D341Med (cell line): ENCODE measurements at places on chromosomes 11 and 22.

DNA sequence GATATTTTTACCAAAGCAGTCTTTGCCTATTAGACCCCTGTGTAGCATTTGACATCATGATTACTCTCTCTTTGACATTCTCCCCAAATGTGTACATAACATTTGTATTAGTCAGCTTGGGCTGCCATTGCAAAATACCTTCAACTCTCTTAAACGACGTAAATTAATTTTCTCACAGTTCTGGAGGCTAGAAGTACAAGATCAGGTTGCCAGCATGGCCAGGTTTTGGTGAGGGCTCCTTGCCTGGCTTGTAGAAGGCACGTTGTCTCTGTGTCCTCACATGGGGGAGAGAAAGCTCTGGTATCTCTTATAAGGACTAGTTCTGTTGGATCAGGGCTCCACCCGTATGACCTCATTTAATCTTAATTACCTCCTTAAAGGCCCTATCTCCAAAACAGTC, 12.3 kb upstream of the DLAT start:
- DNase-seq, result no peak

GRCh38 chr22:50308986-50309600, 1.6 kb upstream of the PLXNB2 start:
- DNase-seq, result no peak

DNA sequence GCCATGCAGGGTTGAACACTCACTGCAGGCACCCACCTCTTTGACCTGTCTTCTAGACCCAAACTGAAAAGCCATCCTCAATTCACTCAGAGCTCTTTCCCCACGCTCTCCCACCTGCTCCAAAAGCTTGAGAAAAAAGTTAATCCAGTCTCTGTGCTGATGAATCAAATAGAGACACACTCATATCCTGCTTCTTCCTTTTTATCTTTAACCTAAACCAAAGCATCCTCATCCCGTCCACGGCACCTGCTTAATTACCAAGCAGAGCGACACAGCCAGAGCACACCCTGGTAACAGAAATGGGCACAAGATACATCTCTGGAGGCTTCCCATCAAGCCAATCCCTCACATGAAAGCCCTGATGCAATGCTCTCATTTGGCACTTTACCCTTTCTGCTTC, 102.6 kb downstream of the PLEKHA7 start:
- DNase-seq, result no peak

DNA sequence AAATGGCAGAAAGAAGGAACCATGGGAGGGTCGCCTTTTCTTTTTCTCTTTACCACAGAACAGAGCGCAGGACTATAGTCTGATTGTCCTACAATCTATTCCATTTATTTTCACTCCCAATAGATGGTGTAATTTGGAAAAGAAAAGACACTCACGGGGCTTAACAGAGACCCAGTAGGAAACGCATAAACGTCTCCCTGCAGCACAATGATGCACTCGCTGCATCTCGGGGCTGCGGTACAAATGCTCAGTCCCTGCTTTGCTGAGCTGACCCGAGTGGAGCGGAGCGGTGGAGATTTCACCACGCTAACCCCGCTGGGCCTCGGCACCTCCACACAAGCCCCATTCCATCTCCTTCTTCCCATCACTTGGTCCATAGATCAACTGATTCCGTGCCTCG, 1.5 kb downstream of the FEZ1 start:
- no peak for DNase-seq

DNA sequence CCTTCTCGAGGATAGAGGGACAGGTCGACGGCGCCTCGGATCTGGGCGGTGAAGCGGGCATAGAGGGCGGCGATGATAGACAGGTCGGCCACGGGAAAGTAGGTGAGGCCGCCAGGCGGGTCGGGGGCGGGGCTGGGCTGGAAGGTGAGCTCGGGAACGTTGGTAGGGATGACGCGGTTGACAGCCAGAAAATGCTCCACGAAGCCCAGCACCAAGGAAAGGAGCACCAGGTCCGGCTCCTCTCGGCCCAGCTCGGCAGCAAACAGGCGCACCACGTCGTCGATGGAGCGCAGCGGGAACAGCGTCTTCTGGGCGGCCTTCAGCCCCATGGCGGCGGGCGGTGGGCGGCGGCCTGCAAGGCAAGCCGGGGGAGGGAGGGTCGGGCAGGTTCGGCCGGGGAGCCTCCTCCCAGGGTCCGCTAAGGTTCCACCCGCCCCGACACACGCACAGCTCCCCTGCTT, 540 bp downstream of the MEN1 start:
- DNase-seq, result peak; percentile 69

DNA sequence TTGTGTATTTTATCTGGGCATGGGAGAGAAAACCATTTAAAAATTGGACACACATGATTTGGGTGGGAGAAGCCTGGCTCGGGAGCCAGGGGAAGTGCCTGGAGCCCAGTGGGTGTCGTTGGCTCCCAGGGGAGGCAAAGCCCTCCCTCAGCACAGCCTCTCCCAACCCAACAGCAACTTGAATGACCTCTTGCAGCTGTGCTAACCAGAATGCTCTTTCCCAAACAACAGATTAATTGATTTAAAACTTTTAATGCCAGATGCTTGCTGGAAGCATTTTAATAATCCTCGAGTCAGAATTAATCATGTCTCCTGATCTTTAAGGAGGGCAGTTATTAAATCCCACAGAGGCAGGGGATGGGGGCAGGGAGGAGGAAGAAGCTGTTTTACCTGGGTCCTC, 401.6 kb downstream of the BUD13 start:
- peak; percentile 80 for DNase-seq

DNA sequence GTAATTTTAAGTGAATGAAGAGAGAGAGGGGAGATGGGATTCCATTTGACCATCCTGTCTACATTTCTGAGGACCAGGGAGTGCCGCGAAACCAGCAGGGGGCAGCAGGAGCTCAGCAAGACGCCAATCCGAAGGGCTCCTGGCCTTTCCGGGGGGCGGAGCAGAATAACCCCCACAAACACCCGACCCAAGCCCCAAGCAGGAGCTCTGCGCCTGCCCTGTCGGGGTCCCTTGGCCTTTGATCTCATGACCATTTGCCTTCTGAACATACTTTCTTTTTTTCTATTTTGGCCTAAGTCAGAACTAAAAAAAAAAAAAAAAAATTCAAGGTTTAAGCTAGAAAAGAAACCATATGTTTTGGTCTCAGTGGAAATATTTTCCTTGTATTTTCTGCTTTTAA, 21.9 kb upstream of the SCN2B start:
- peak; percentile 84 for DNase-seq

DNA sequence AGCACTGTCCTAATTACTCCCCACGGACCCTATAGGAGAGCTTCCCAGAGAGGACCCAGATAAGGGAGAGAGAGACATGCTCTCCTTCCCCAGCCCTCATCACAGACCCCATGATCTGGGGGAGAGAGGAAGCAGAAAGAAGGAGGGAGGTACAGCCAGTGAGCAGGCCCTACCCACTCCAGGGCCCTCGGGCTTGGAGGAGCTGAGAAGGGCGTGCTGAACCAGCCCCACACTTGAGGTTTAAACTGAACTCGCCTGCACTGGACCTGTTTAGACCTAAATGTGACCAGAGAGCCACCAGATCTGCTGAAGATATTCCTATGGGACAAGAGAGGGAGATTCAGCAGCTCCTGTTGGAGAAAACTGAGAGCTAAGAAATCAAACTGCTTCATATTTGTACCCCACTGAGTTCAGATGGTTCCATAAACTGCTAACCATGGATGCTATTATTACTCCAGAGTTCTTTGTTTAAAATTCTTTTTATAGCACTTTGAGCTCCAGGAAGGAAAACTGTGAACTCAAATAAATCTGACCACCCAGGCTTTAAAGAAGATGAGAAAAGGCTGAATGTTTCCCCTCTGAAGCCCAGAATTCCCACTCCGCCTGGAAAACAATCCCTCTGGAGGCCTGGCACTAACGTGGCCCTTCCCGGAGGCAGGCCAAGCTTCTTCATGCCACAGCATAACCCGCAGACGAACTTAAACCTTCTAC, 67.2 kb downstream of the EFCAB6 start:
- no peak for DNase-seq

- DNase-seq, result no peak
Measured at GRCh38 chr11:79367844-79368243, 73.0 kb downstream of the TENM4 start.

DNA sequence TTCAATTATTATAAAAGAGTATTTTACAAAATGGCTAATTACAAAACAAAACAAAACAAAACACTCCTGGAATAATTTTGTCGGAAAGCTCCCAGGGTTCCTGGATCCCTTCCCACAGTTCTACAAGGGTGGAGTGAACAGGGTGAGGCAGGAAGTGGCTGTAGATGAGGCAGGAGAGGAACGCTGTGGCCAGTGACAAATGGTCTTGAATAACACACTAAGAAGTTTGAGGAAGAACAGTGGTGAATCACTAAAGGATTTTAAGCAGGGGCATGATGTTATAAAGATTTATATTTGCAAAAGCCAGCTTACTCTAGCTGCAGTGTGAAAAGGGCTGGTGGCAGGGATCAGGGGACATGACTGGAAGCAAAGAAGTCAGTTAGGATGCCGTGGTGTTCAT, 33.8 kb upstream of the APOA1 start:
- DNase-seq, result no peak

DNA sequence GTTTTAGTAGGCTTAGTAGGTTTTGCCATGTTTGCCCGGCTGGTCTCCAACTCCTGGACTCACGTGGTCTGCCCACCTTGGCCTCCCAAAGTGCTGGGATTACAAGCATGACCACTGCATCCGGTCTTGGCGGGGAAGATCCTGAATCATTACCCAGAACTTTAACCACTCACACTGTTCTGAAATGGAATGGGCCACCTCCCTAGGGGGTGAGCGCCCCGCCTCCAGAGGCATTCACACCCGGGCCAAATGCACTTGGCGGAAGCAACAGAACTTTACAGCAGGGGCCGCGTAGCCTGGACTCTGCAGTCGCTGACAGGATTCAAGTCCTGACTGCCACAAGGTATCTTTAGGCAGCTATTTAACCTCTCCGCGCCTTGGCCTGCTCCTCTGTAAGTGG, 5.4 kb downstream of the CCDC86 start:
- no peak for DNase-seq

- no peak for DNase-seq
Measured at GRCh38 chr22:19115628-19116027, 6.6 kb downstream of the DGCR2 start.

- no peak for DNase-seq
Measured at GRCh38 chr11:92153542-92153941, 71.1 kb upstream of the FAT3 start.

GRCh38 chr11:30196400-30197206, 34.2 kb upstream of the FSHB start:
- peak; percentile 77 for DNase-seq

DNA sequence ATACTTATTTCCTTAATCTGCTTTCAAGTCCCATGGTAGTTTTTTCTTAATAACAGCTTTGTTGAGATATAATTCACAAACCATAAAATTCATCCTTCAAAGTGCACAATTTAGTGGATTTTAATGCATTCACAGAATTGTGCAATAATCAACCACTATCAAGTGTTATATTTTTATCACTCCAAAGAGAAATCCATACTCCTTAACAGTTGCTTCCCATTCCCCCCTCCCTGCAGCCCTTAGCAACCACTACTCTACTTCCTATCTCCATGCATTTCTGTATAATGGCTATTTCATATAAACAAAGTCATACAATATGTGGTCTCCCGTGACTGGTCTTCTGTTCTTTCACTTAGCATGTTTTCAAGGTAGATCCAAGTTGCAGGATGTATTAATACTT, 18.8 kb upstream of the NUP50 start:
- DNase-seq, result no peak

DNA sequence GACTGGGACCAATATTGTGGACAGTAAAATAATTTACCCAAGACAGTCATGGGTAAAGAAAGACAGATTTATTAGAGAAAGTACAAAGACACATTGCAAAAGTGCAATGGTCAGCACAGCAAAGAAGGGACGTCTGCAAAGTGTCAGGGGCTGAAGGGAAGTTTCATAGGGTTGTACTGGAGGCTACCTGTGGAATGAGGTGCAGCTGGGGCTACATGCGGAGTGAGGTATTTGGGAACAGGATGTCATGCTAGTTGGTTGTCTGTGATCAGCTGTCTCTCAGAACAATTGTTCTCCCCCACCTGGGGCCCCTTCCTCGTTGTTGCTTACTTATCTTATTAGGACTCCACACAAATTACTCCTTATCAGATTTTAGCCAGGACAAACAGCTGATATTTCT, 11.4 kb upstream of the APOL3 start:
- DNase-seq, result no peak

- DNase-seq, result no peak
Measured at GRCh38 chr22:44541671-44542319, 43.8 kb upstream of the RTL6 start.

GRCh38 chr22:47115921-47116320, 353.5 kb downstream of the TBC1D22A start:
- no peak for DNase-seq

- peak; percentile 40 for DNase-seq
Measured at GRCh38 chr22:50027639-50028537, 15.3 kb upstream of the IL17REL start.

GRCh38 chr11:33207408-33207985, 46.2 kb upstream of the CSTF3 start:
- DNase-seq, result no peak

DNA sequence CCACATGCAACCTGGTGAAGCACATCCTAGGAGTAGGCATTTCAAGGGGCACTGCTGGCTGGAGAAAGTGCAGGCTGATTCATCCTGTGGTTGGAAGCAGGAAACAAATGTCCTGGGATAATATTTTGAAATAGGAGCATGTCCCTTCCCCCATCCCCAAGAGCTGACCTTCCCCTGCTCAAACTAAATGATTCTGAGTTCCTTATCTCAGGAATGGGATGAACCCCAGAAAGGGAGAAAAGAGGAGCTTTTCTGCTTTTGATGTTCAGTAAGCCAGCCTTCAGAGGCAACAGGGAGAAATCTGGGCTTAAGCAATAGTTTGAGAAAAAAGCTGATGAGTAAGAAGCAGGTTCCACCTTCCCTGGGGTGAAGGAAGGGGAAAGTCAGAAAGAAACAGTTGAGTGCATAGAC, 19.5 kb upstream of the SPON1 start:
- no peak for DNase-seq

DNA sequence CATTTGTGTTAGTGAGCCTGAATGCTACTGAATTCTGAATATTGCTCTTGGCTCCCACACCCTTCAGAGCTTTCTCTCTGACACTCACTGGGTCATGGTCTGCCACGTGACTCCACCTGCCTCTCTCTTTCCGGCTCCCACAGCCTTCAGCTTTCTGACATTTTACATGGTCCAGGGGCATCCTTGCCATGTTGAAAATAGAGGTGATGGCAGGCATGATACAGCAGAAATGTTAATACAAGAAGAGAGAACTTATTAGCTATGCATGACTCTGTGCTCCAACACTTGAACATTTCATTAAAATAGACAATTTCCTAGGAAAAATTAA, 90.3 kb upstream of the CLDN5 start:
- no peak for DNase-seq

GRCh38 chr11:58047818-58048217, 17.1 kb downstream of the OR6Q1 start:
- no peak for DNase-seq

- DNase-seq, result no peak
Measured at GRCh38 chr22:28992565-28993356, 68.9 kb downstream of the C22orf31 start.

GRCh38 chr22:36339171-36340065, 48.3 kb downstream of the MYH9 start:
- DNase-seq, result no peak
